ENCODE measurements at places on chromosomes 13 and 19. TPM values are rescaled to one million over a fixed set of nuclear protein-coding genes. Genes with fewer than 3 reads are reported as not detected.

Gene OVOL3
- not detected for polyA plus RNA-seq

Gene STOML3
- not detected for polyA plus RNA-seq

Gene LILRB3
- not detected for polyA plus RNA-seq

Gene TLE6
- polyA plus RNA-seq: not detected

Gene SYCN
- polyA plus RNA-seq: not detected

Gene NCR1
- not detected for polyA plus RNA-seq

Gene NUDT15
- polyA plus RNA-seq: 14.2 TPM

Gene PLIN4
- polyA plus RNA-seq: 0.09 TPM

Gene CD22
- 0.22 TPM for polyA plus RNA-seq

Gene SOX1
- polyA plus RNA-seq: not detected

Gene ALOX5AP
- polyA plus RNA-seq: 0.62 TPM

Gene GARIN5A
- 0.53 TPM for polyA plus RNA-seq

Gene GARIN5B
- not detected for polyA plus RNA-seq

Gene IFNL3
- polyA plus RNA-seq: not detected

Gene ADPRHL1
- 0.67 TPM for polyA plus RNA-seq

Gene INSR
- polyA plus RNA-seq: 2.8 TPM

Gene KCTD12
- 1.4 TPM for polyA plus RNA-seq

Gene KLK2
- not detected for polyA plus RNA-seq

Gene TMEM255B
- polyA plus RNA-seq: 1.1 TPM

Gene ITPKC
- polyA plus RNA-seq: 8.6 TPM

Gene ZNF225
- 1.5 TPM for polyA plus RNA-seq

Data from IMR-90 (cell line).